ENCODE measurements at places on chromosomes 5 and 9.

DNA sequence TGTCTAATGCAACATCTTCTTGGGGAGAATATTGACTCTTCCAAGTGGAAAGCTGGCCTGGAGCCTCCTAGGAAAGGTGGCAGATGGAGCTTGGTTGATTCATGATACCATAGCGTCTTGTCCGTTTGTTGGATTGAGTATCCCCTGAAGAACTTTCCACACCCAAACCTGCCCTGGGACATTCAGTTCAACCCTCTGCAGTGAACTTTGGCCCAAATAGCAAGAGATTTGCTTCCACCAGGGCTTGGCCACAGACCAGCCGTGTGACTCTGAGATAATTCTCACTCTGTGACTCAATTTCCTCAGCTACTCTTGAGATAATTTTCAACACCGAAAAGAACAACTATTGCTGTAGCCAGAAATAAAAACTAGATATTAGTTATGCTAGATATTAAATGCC lies 108.0 kb upstream of the RAD23B start:
- ATAC-seq: no peak

GRCh38 chr9:137000177-137000930 lies 4.0 kb upstream of the CLIC3 start:
- ATAC-seq: peak; percentile 85

GRCh38 chr5:44245935-44246334 lies 143.3 kb downstream of the FGF10 start:
- no peak for ATAC-seq

- ATAC-seq: peak; percentile 84
Measured at GRCh38 chr9:114738581-114739316, 56.8 kb upstream of the TEX48 start.

DNA sequence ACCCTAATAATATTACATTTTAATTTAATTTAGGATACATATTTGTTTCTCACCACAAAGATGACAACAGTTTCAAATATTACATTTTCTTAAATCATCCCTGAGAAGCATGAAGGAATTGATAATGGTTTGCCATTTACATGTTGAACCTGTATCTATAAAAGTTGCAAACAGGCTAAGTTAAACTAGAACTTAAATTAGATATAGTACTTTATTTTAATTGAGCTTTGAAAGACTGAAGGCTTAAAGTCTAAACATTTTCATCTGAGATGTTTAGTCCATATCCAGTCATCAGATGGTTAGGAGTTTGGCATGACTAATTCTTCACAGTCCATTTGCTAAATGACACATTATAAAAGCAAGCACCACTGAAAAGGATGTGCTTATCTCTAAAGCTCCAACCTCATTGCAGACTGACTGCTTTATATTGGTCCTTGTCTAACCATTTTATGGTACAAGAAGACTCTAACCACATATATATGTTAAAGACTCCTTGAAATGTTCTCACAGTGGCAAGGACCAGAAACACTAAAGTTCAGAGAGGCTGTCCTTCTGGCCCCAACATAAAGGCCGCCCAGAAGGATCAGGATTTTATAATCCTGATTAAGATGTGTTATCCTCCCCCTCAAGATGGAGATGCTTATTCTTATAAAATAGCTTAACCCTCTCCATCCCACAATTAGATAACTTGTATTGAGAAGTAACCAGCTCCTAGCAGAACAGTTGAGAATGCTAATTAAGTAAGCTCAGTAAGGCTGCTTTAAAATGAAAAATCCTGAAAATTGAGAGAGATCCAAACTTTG lies 25.8 kb downstream of the WNT8A start:
- ATAC-seq: no peak

DNA sequence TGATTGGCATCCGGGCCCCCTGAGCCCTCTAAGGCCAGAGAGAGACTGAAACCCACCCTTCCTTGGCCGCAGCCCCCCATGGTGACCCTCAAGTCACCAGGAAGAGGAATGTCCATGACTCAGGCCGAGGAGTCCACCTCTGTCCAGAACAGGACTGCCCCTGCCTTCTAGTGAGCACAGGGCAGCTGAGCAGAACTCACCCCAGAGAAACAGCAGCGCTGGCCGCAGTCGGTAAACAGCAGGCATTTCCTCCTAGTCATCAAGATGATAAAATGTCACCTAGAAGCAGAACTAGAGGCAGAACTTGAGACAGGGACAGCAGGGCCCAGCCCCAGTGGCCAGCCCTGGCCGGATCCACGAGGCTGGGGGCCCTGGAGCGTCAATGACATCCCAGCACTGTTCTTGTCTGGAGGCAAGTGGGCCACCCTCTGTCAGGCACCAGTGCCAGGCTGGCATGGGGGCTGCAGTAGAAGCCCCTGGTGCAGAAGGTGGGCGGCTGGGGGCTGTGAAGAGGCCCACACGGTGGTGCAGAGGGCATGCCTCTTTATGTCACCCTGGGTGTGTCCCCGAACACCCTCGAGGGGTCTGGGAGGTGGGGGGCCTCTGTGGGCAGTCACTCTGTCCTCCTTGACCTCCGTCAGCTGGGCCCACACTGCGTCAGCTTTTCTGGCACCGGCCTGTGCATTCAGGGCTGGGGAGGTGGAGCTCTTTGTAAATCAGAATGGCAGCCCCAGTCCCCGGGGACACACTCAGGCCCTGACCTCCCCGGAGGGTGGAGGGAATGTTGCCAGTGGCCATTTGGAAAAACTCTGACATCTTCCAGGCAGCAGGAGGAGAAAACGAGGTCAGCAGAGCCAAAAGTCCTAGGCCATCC lies 83.0 kb downstream of the NTNG2 start:
- ATAC-seq: no peak

- no peak for ATAC-seq
Measured at GRCh38 chr9:106593201-106593600, 269.8 kb upstream of the ZNF462 start.

- no peak for ATAC-seq
Measured at GRCh38 chr5:145931718-145932117, 4.7 kb upstream of the SH3RF2 start.

DNA sequence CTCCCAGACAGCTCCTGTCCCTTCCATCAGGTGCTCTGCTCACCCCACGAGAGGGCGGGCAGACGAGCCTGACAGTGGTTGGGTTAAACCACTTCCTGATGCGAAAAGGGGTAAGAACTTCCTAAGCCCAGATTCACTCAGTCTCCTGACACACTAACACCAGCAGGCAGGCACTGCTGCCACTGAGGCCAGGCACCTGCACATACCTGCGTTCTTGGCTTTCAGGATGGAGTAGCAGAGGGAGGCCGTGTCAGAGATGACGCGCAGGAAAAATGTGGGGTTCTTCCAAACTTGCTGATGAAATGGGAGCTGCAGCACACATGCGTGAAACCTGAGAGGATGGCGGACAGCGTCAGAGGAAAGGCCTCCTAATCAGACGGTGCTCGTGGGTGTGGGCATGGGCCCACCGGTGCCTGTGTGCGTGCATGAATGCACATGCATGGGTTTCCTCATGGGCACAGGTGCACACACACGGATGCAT lies 29.9 kb downstream of the SLC6A18 start:
- ATAC-seq: no peak
